ENCODE measurements at places on chromosomes 5 and 9. TPM values are rescaled to one million over a fixed set of nuclear protein-coding genes. Genes with fewer than 3 reads are reported as not detected.
A peak's percentile ranks its signal among the peaks of the same experiment; 100 is the strongest.

GRCh38 chr5:74963407-74963806 is 89.0 kb downstream of the GCNT4 start:
- no peak for DNase-seq

GRCh38 chr9:10265153-10265631 is 347.6 kb downstream of the PTPRD start:
- DNase-seq = peak; percentile 86

DNA sequence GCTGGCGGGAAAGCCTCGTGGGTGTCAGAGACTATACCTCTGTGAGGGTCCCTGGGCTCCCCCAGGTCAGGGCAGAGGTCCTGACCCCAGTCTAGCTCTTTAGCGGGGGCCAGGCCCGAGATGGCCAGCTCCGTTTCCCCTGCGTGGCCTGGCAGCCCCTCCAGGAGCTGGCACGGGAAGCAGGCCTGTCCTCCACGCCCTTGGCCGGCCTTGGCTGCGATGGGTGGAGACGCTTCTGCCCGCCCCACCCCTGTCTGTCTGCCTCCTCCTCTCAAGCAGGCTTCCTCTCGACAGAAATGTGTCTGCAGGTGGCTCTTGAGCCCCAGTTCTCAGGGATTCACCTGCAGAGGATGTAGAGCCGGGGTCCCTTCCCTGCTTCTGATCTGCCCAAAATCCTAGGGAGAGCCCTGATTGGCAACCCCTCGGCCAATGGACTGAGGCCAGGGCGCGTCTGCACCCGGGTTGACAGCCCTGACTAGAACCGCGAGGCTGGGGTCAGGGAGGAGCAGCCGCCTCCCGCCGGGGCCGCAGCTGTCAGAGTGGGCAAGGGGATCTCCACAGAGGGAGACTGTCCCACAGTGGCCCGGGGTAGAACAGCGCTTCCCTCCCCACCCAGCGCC is 2.6 kb upstream of the GRIN1 start:
- no peak for DNase-seq

GRCh38 chr9:78325343-78325742 is 28.4 kb downstream of the PSAT1 start:
- DNase-seq = peak; percentile 2

GRCh38 chr9:126704157-126704891 is 90.6 kb downstream of the LMX1B start:
- DNase-seq = no peak

GRCh38 chr5:147303976-147304375 is 69.2 kb downstream of the STK32A start:
- DNase-seq = no peak

GRCh38 chr5:71825992-71826391 is 106.9 kb downstream of the CARTPT start:
- no peak for DNase-seq

DNA sequence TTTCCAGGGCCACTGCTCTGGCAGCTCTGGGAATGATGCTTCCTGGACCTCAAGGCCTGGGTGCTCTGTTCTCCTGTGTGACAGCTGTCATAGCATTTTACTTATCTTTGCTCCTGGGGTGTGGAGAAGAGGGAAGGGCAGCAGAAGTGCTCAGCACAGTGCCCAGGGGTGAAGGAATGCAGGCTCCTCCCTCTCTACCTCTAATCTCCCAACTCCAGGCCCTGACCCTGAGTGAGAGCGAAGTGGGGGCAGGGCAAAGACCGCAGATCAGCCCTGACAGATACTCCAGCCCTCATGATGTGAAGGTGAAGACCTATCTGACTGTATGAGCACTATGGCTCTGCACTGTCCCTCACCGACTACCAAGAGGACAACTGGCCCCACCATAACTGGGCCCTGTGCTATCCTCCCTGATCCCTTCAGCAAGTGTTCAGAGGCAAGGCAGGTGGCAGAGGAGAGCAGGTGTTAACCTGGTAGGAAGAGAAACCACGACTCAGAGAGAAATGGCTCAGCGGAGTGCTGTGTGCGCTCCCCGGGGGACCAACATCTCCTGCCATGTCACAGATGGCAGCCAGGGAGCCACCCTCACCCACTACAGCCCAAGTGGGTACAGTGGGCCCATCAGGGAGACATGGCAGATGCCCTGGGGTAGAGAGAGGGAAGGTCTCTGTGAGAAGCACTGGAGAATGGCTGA is 16.8 kb downstream of the ACSL6 start:
- DNase-seq = no peak

GRCh38 chr5:66519626-66520025 is 76.6 kb upstream of the MAST4 start:
- DNase-seq = no peak

DNA sequence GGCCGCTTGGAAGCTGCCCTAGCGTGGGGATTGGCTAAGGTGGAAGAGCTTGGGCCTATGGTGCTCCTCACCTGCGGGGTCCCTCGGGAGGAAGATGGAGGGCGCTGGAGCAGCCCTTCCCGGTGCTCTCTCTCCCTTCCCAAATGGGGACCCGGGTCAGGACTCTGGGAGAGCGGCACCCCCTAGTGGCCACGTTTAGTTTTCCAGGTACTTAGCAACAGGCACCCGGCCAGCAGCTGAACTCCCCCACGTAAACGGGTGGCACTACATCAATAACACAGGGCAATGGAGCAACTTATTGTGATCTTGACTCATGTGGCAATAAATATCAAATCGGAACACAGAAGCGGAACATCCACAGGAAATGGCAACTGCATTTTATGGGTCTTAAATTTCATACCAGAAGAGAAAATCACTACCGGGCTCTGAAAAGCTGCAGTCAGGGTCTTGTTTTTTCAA is 316.6 kb downstream of the AGTPBP1 start:
- peak; percentile 15 for DNase-seq

DNA sequence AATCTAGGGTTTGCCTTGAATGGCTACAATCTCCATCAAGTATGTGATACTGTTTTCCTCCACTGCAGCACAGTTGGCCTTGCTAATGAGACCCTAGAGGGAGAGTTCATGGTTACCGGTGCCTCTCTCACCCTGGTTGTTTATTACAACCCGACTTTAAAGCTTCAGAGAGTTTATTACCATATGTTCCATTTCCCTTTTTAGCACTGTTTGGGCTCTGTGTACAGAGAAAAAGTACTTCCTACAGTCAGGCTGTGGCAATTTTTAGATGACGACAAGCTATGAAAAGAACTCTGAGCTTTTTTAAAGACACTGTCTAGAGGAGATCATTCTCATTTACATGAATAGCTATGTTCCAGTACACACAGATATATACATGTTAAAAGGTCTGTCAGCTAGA is 48.8 kb upstream of the PLCXD3 start:
- DNase-seq = no peak

DNA sequence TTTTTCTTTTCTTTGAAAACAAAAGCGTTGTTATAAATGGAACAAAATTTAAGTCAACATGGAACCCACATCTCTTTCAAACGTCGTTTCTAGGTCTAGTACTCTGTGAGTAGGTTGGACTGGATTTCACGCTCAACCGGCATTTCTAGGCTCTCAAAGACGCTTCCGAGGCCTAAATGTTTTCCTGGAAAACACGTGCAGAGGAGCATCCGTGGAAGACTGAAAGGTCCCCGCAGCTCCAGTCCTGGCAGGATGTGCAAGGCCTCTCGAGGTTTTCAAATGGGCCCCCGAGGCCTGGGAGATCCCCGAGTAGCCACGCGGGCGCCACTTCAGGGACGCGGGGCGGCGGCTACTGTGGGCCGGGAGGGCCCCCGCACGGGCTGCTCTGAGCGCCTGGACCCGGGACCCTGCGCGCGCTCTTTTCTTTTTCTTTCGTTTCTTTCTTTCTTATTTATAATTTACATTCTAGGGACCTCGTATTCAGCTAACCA is 4.2 kb upstream of the IRX2 start:
- peak; percentile 27 for DNase-seq

DNA sequence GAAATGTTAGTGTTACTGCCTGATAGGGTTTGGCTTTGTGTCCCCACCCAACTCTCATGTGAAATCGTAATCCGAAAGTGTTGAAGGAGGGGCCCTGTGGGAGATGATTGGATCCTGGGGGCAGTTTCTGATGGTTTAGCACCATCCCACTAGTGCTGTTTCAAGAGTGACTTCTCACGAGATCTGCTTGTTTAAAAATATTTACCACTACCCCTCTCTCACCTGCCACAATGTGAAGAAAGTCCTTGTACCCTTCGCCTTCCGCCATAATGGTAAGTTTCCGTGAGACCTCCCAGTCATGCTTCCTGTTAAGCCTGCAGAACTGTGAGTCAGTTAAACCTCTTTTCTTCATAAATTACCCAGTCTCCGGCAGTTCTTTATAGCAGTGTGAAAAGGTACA is 2.6 kb upstream of the RFX3 start:
- no peak for DNase-seq

DNA sequence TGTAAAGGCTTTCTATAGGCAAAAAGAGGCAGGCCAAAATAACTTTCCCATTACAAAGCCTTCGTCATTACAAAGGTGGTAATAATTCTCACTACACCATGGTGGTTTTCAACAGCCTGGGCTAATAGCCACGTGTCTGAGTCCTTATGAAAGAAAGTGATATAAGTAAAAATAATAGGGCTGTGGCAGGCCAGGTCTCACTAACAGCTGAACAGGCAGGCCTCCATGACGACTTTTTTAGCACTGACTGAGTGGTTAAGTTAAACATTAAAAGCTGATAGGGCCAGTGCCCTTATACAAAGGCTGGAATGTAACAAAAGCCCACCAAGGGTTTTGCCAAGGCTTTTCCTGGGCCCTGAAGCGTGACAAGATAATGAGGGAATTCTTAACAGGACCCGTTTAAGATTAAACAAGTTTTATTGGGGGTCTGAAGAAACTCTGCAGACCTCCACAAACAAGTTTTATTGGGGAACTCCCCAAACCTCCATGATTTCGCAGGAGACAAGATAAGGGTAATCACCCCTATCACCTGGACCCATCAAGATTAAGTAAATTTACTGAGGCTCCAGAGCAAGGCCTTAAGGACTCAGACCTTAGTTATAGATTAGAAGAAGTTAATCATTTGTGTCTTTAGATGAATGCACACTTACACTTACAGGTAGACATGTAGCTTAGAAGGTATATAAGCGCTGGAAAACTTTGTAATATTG is 412.9 kb downstream of the CHSY3 start:
- peak; percentile 7 for DNase-seq

GRCh38 chr5:121396716-121397115 is 455.0 kb upstream of the FTMT start:
- no peak for DNase-seq

GRCh38 chr5:72160329-72160728 is 53.1 kb downstream of the MAP1B start:
- no peak for DNase-seq

DNA sequence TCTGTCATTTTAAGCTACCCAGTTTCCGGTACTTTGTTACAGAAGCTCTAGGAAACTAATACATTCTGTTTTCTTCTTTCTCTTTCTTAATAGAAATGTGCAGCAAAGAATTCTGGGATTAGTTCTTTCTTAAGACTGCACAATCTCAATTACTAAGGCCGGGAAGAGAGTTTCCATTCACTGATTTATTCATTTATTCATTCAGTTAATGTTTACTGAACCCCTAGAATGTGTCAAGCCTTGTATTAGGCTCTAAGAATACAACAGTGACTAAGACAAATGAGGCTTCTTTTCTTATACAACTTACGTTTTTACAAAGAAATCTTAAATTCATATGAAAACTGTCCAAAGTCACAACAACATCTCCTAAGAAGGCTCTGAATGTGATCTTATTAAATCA is 27.5 kb upstream of the THG1L start:
- no peak for DNase-seq

DNA sequence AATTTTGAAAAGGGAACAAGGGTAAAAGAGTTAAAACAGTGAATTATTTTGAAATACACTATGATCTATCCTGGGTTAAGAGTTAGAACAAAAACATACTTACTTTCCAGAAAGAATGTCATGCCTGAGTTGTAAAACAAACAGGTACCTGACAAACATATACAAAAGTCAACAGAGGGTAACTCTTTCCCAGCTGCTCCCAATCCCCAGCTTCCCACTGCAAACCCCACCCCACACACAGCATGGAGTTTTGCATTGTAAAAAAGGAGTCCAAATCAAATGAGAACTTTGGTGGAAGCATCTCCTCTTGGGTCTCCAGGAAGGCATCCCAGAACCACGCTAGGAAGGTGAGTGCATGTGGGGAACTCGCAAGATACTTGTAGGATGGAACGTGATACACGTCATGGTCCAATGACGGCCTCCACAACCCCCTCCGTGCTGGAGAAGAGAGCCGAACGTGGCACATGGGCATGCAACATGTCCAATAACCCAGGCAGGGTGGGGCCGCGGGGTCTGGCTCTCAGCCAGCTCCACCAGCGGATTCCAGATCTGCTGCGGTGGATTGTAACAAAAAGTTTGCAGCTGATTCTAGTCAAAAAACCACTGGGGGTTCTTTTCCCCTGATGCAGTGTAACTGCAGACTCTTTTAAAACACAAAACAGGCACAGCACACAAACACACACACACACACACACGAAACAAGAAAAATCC is 55.8 kb downstream of the EPB41L4B start:
- no peak for DNase-seq

DNA sequence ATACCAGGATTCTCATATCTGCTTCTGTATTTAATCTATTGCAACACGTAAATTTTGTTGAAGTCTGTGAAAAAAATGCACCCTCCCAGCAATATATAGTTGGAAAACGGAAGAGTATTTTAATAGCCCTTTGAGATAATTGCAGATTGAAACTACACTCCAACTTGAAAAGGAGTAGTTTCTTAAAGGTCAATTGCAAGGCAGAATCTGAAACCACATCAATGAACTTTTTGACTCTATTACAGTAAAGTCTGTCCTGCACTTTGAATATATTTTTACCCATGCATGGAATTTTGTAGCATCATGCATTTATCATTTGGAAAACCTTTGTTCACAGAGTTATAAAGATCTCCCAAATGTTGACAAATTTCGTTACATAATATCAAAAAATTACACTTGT is 311.6 kb upstream of the NREP start:
- no peak for DNase-seq

- DNase-seq = no peak
Measured at GRCh38 chr5:116543501-116543900, 31.1 kb downstream of the SEMA6A start.

DNA sequence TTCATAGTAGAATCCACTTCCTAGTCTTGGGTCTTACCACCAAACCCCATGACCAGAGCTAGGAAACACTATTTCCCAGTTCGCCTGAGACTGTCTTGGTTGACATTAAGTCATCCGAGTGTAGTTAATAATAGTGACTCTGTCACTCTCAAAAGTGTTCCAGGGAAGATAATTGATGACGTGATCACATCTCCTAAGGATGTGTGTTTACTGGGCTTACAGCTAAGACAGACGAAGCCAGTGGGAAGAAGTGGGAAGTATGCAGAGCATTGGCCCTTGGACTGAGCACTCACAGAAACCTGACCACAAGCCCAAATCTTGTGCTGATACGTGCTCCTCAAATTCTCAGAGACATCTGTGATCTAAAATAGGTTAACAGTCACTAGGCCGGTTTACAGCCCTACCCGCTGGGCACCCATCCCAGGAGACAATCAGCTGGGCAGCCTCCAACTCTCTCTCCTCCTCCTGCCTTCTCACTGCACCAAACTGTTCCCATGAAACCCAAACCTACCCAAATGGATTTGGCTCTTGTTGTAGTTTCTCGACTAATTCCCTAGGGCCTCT is 316.6 kb downstream of the TLE1 start:
- no peak for DNase-seq

- DNase-seq = no peak
Measured at GRCh38 chr9:81030027-81030426, 659.3 kb downstream of the TLE1 start.

Gene TRUB2
- polyA plus RNA-seq = 32.2 TPM

Gene TMEM215
- not detected for polyA plus RNA-seq

Gene GMCL2
- not detected for polyA plus RNA-seq

Gene BAAT
- 0.54 TPM for polyA plus RNA-seq

Gene HMMR
- polyA plus RNA-seq = 9.6 TPM

Gene JAKMIP2
- 11.6 TPM for polyA plus RNA-seq

Gene ABO
- polyA plus RNA-seq = 7.2 TPM

Gene TSLP
- 0.88 TPM for polyA plus RNA-seq

Gene ALDH1A1
- polyA plus RNA-seq = 61.5 TPM

Data from right lung (tissue), 10 donors.